ENCODE measurements at places on chromosomes 13 and 19. TPM values are rescaled to one million over a fixed set of nuclear protein-coding genes. Genes with fewer than 3 reads are reported as not detected.
A peak's percentile ranks its signal among the peaks of the same experiment; 100 is the strongest.

The CLASRP gene
- 114 TPM for total RNA-seq

- no peak for DNase-seq
- H3K36me3 ChIP-seq, result no peaks in the 10 kb centered on the region
- no peak overlapping the region for H3K4me3 ChIP-seq
- H3K4me1 ChIP-seq, result no peaks in the 10 kb centered on the region
- no peak overlapping the region for H3K27ac ChIP-seq
Measured at GRCh38 chr13:54301085-54301484, 1272.5 kb downstream of the OLFM4 start.

DNA sequence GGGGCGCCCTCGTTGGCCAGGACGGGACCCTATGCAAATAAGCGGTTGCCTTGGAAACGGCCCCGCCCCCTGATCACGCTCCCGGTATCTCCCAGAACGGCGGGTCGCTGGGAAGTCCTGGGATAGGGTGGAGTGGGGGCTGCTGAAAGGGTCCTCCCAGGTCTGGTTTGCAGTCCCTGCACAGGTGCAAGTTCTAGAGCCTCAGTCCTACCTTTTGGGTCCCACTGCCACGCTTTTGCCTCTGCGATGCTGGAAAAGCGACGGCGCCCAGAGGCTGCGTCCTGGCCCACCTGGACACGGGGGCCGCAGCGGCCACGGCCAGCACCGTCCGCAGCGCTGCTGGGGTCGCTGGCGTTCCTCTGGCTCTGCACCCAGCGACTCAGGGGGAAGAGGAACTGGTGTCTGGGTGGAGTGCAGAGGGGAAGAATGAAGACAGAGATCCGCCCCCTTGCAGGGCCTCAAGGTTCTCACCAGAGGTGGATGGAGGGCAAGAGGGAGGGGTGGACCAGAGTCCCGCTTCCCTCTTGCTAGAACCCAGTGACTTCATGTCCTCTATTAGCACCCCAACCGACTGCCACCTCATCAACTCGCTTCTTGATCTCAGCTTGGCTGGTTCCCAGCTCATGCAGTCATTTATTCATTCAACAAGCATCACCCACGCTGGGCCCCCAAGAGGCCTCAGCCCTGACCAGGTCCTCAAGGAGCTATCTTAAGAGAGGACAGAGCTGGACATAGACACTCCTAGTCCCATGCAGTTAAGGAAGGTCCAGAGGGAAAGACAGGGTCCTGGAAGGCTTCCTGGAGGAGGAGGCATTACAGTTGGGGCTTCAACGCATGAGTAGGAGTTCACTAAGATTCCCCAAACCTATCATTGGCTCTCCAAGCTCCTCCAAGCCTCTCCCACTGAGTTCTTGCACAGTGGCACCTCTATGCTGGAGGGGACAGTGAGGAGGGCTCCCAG lies at the start of gene LRRC25:
LRRC25 (minus strand) TSS at position 381 of the 961 bp plus-strand sequence. CDS start 659 bp downstream, outside the sequence.
- DNase-seq, result peak; percentile 47
- peaks cover 22% of the 10 kb centered on the region for H3K27me3 ChIP-seq
- no peak within 1 kb of the TSS for H3K27ac ChIP-seq
- H3K4me1 ChIP-seq, result peaks cover 25% of the 10 kb centered on the region

DNA sequence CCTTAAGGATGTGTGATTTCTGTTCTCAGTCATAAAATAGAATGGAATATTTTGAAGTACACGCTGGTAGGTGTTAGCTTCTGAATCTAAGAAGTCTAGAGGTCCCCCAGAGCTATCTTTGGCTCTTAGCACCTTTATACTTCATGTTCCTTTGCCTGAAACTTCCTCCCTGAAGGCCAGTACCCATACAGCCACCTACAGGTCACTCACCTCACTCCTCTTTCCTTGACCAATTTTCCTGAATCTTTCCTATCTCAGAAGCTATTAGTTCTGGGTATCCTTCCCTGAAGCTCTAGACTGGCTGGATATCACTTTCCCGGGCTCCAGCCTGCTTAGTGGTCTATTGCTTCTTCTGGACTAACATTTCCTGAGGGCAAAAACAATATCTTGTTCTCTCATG lies 93.4 kb upstream of the EDNRB start:
- no peak for DNase-seq
- no peaks in the 10 kb centered on the region for H3K4me1 ChIP-seq
- no peak overlapping the region for H3K4me3 ChIP-seq
- no peak overlapping the region for H3K27ac ChIP-seq
- H3K36me3 ChIP-seq, result no peaks in the 10 kb centered on the region

GRCh38 chr13:60043262-60043661 lies 120.5 kb downstream of the DIAPH3 start:
- H3K4me3 ChIP-seq, result no peak overlapping the region
- no peaks in the 10 kb centered on the region for H3K4me1 ChIP-seq
- H3K27me3 ChIP-seq, result no peaks in the 10 kb centered on the region
- peaks cover 18% of the 10 kb centered on the region for H3K36me3 ChIP-seq

GRCh38 chr13:44912278-44913016 lies 76.8 kb downstream of the NUFIP1 start:
- H3K27ac ChIP-seq, result no peak overlapping the region
- H3K27me3 ChIP-seq, result no peaks in the 10 kb centered on the region
- H3K36me3 ChIP-seq, result peaks cover 5% of the 10 kb centered on the region
- peaks cover 2% of the 10 kb centered on the region for H3K4me1 ChIP-seq

The PRKCG gene
- total RNA-seq, result not detected

GRCh38 chr13:43470610-43471009 lies 316.2 kb downstream of the ENOX1 start:
- no peaks in the 10 kb centered on the region for H3K4me1 ChIP-seq
- H3K27ac ChIP-seq, result no peak overlapping the region
- no peaks in the 10 kb centered on the region for H3K36me3 ChIP-seq
- no peak for DNase-seq
- H3K27me3 ChIP-seq, result peaks cover 28% of the 10 kb centered on the region

DNA sequence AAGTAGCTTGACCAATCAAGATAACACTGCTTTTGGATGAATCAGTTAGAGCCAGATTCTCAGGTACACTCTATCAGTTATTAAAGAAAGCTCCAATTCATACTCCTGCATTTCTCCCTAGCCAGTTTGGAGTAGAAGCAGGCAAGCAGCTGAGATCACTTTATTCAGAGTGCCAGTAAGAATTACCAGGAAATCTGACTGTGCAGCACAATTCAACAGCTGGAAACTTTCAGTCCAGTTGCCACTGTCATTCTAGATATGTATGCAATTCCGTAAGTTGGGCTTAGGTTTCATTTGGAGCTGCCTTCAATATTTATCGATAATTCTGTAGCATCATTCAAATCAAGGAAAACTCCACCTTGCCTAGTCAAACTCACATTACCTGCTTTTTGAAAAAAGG lies 2625.6 kb upstream of the PCDH20 start:
- H3K27ac ChIP-seq, result no peak overlapping the region
- no peaks in the 10 kb centered on the region for H3K27me3 ChIP-seq
- no peaks in the 10 kb centered on the region for H3K36me3 ChIP-seq
- H3K4me1 ChIP-seq, result no peaks in the 10 kb centered on the region
- no peak for DNase-seq

GRCh38 chr13:110863685-110864084 lies 51.2 kb downstream of the ANKRD10 start:
- H3K27ac ChIP-seq, result no peak overlapping the region
- DNase-seq, result no peak
- H3K4me1 ChIP-seq, result no peaks in the 10 kb centered on the region
- H3K36me3 ChIP-seq, result no peaks in the 10 kb centered on the region
- no peak overlapping the region for H3K4me3 ChIP-seq
- H3K27me3 ChIP-seq, result peaks cover 15% of the 10 kb centered on the region

DNA sequence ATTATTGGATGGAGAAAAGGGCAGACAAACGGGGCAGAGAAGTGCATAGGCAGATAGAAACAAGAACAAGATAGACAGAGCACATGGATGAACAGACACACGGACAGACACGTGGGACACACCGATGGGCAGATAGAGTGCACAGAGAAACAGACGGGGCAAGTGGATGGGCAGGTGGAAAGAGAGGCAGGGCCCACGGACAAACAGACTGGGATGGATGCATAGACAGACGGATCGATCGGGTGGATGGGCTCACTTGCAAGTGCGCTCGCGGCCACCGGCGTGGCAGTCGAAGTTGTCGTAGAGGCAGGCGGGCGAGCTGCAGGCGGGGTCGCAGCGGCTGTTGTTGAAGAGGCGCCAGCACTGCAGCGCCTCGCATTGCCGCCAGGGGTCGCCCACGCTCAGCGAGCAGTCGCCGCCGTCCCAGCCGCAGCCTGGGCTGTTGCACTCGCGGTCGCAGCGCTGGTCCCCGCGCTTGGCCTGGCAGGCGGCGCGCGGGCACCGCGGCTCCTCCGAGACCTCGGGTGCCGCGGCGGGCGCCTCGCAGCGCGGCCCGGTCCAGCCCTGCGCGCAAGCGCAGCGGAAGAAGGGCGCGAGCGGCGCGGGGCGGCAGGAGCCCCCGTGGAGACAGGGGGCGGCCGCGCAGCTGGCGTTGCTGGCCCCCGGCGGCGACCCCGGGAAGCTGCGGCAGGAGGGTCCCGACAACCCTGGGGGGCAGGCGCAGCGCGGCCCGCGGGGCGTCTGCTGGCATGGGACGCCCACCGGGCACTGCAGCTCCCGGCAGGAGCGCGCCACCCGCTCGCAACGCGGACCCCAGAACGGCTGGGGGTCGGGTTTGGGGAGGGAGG lies 23.3 kb downstream of the NOTCH3 start:
- DNase-seq, result peak; percentile 85
- no peaks in the 10 kb centered on the region for H3K36me3 ChIP-seq
- no peak overlapping the region for H3K27ac ChIP-seq
- peaks cover 4% of the 10 kb centered on the region for H3K27me3 ChIP-seq

- no peaks in the 10 kb centered on the region for H3K36me3 ChIP-seq
- peaks cover 49% of the 10 kb centered on the region for H3K4me1 ChIP-seq
- peak; percentile 93 for DNase-seq
- no peaks in the 10 kb centered on the region for H3K27me3 ChIP-seq
- H3K27ac ChIP-seq, result no peak overlapping the region
Measured at GRCh38 chr19:16070366-16070990, 5.8 kb upstream of the TPM4 start.

The KCNC3 gene
- 1.3 TPM for total RNA-seq

- H3K4me1 ChIP-seq, result peaks cover 79% of the 10 kb centered on the region
- no peak overlapping the region for H3K4me3 ChIP-seq
- no peaks in the 10 kb centered on the region for H3K27me3 ChIP-seq
- no peak for DNase-seq
- H3K36me3 ChIP-seq, result peaks cover 16% of the 10 kb centered on the region
Measured at GRCh38 chr19:5950741-5951140, 27.2 kb downstream of the RANBP3 start.

The COG6 gene
- total RNA-seq, result 26.4 TPM
